ENCODE measurements at places on chromosomes 12 and 14.

- peak; percentile 48 for DNase-seq
Measured at GRCh38 chr14:57871459-57872080, 5.7 kb upstream of the SLC35F4 start.

- no peak for DNase-seq
Measured at GRCh38 chr14:66490143-66491111, 4.3 kb downstream of the CCDC196 start.

DNA sequence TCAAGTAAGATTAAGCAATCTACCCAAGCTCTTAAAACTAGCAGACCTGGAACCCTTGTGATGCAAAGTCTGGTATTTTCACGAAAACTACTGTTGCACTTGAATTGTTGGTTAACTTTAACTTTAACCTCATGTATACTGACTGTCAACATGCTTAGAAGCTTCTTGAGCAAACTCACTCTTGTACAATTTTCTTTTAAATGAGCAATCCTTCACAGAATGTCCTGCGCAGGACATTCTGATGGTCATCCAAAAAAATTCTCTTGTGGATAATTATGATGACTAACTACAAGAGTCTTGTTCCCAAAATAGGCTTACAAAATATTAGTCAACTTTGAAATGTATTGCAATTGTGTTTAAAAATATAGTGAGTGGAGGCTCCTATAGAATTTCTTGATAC is 54.0 kb upstream of the PDE3A start:
- DNase-seq, result no peak

GRCh38 chr14:100894416-100894815 is 9.1 kb downstream of the RTL1 start:
- DNase-seq, result no peak
